ENCODE measurements at places on chromosomes 6 and 20.

- DNase-seq, result no peak
Measured at GRCh38 chr6:162699961-162700360, 27.6 kb downstream of the PRKN start.

DNA sequence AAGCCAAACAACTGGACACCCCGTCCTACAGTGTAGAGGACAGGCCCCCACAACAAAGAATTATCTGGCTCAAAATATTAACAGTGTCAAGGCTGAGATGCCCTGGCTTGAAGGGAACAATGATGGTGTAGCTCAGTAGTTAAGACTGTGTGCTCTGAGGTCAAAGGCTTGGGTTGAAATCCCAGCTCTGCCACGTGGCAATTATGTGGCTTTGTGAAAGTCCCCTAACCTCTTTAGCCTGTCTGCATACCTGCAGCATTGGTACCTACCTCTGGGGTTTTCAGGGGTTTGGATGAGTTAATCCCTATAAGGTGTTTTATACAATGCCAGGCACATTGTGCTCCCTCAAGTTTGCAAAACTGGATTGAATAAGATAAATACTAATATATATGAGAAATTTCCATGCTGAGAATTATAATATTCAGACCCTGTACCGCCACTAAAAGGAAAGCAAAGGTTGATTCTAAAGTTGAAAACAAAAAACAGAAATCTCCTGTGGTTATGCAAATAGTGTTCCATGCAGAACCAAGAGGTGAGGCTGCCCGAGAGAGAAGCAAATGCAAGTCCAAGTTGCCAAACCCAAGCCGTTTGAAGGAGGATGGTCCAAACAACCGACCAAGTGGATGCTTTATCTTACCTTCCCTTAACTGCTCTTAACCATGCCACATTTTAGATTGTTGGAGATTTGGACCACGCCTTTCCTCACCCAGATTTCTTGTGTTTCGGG is 199.8 kb downstream of the NFATC2 start:
- DNase-seq, result no peak

DNA sequence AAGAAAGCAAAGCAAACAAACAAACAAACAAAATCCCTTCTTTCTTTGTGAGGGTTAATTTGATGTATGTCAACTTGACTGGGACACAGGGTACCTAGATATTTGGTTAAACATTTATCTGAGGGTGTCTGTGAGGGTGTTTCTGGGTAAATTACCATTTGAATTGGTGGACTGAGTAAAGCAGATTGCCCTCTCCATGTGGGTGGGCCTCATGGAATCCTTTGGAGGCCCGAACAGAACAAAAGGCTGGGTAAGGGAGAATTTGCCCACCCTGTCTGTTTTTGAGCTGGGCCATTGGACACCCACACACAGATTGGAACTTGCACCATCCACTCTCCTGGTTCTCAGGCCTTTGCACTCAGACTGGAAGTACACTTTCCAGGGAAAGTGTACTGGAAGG is 628.8 kb upstream of the CITED2 start:
- no peak for DNase-seq

DNA sequence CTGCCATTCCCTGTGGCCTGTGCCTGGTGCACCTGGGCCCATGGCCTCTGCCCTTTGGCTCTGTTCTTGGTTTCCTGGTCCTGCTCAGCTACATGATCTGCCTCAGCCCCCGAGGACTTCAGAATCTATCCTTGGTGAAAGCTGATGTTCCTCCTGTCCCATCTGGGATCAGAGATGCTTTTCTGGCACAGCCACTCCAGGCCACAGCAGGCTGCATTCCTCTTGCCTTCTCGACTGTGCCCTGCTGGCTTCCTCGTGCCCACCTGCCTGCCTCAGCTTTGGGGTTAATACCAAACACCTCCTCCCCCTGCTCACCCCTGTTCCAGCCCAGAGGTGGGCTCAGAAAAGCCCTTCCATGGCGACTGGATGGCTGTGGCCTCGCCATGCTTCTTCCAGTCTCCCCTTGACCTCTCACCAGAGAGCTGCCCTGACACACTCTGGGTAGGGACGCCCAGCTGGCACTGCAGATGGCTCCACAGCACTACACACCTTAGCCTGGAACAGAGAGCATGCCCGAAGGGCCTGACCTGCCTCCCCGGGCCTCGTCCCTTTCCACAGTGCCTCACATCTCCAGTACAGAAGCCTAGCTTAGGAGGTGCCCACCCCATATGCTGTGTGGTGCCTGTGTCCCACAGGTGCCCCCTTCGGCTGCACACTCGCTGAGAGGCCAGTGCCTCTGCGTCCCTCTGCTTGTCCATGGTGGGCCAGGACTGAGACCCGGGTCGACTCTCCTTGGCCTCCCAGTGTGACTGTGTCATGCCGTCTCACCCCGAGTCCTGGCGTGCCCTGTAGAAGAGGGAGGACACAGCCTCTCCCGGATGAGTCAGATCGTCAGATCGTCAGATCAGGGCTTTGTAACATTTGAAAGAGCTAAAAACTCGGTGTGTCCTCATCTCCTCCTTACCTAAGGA is 148.8 kb downstream of the DTNBP1 start:
- no peak for DNase-seq

- no peak for DNase-seq
Measured at GRCh38 chr20:31984981-31985471, 17.1 kb downstream of the XKR7 start.

DNA sequence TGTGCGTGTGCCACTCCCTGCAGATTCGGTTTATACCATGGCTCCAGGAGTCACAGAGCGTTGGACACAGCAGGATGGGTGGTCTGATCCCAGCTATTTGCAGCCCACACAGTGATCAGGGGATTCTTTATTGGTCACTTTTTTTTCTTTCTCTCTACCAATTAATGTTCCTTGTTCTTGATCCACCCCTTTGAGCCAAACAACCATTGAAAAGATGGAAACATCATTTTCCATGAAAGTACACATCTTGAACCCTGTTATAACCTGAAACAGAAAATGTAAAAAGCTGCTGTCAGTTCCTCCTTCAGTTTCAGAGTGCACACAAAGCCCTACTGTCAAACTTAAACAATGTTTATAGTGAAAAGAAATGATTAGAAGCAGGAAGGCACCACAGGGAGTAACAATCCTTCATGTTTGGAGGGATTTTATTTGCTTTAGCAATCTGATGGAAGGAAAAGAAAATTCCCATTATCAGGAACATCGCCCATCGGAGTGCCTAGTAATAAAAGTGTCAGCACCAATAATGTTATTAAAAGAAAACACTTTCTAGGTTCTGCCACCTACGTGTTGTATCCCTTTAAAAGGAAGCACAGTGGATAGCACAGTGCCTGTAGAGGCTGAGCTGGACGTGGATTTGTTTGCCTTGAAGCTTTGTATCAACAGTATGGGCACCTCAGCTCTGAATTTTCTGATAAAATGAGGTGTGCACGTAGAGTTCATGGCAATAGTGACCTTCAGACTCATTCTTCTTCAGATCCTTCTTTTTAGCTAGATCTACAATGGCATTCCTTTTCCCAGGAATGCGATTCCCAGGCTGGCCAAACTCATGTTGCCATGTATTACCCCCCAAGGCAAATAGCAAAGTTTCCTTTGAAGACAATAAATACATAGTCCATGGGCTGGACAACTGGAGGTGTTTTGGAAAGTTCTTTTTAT is 16.1 kb upstream of the THBD start:
- DNase-seq, result no peak

DNA sequence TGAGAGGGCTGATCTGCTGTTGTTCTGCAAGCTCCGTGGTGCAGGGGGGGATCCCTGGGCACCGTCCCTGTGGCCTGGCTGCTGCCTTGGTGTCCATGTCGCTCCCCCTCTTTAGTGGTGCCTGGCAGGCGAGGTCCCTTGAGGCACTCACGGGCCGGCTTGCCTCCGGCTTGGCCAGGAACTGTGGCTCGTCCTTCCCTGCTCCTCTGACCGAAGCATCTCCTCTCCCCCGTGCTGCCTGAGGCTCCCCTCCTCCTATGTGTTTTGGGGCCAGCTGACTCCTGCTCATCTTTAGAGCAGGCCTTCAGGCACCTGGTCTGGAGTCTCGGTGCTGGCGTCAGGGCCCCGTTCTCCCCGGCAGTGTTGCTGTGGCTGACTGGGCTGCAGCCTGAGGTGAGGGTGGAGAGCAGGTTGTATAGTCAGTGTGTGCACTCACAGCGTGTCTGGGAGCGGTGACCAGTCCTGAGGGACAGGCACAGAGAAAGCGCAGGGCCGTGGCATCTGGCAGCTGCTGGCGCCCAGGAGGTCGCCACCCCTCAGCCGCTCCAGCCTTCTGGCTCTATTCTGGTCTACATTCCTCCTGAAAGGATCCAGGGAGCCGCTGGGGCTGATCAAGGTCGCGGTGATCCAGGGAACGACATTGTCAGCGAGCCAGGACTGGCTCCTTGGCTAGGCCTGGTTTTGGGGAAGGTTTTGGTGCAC is 43.7 kb downstream of the PYGB start:
- DNase-seq, result no peak

- DNase-seq, result peak; percentile 18
Measured at GRCh38 chr6:170137176-170137891, 153.5 kb downstream of the DLL1 start.

DNA sequence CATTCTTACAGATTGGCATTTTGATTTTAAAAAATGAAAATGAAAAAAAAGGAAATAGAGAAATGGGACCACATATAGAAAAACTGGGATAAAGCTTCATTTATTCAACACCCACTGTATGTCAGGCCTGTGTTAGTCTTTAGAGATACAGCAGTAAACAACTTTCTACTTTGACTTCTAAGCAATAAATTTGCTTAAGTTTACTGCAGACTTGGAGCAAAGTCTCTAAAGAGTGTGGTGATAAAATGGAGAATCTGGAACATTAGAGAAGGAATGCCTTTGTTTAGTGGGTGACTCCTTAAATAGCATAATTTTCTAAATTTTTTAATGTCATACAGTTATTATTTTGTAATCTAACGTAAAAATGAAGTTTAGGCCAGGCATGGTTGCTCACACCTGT is 80.7 kb upstream of the CNKSR3 start:
- DNase-seq, result no peak

DNA sequence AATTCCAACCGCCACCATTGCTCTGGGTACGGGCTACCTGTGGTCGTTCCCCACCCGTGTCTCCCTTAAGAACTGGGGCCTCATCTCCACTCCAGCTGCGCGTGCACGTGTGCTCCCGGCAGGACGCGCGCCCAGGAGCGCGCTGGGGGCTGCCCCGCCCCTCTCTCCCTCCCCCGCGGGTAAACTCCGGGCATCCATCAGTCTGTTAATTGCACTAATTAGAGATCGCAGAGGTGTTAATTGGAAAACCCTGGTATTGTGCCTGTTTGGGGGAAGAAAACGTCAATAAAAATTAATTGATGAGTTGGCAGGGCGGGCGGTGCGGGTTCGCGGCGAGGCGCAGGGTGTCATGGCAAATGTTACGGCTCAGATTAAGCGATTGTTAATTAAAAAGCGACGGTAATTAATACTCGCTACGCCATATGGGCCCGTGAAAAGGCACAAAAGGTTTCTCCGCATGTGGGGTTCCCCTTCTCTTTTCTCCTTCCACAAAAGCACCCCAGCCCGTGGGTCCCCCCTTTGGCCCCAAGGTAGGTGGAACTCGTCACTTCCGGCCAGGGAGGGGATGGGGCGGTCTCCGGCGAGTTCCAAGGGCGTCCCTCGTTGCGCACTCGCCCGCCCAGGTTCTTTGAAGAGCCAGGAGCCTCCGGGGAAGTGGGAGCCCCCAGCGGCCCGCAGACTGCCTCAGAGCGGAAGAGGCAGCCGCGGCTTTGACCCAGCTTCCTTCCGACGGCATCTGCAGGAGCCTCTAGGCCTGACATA is 14.4 kb downstream of the FOXP4 start:
- DNase-seq, result peak; percentile 85

GRCh38 chr20:45617591-45617990 is 11.9 kb upstream of the WFDC10A start:
- DNase-seq, result no peak

- DNase-seq, result no peak
Measured at GRCh38 chr20:12581644-12582289, 427.0 kb upstream of the SPTLC3 start.

GRCh38 chr20:60306105-60306504 is 347.9 kb downstream of the CDH26 start:
- no peak for DNase-seq

DNA sequence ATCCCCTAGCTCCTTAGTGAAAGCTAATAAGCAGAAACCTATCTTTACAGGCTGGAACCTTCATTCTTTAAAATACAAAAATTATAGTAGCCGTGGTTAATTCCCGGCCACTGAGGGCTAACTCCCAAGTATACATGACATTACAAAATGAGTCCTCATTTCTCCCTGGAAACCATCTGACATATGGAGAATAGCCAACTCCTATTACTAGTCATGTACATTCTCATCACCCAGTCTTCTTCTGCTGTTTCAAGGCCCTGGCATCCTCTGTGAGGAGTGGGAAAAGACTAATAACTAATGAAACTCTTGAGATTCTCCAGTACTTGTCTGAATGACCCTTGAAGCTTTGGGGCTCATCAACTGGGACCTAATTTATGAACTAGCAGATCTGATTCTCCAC is 30.2 kb downstream of the CSNK2A1 start:
- DNase-seq, result no peak

GRCh38 chr20:10319855-10320254 is 101.2 kb downstream of the SNAP25 start:
- no peak for DNase-seq

DNA sequence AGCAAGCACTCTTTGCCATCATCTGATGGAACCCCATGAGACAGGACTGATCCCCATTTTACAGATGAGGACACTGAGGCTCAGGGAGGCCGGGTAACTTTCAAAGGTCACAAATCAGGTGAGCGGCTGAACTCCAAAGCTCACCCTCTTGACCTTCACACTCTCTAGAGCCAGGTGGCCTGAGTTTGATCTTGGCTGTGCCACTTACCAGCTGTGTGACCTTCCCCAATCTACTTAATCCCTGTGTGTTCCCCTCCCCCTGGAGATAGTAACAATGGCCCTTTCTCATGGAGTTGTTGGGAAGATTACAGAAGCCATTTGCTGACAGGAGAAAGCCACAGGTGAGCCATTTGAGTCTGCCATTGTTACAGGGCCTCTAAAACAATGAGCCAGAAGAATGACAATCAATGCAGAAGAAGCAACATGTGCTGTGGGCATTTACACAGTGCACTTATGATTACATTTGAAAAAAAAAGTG is 34.5 kb downstream of the BMP7 start:
- no peak for DNase-seq

DNA sequence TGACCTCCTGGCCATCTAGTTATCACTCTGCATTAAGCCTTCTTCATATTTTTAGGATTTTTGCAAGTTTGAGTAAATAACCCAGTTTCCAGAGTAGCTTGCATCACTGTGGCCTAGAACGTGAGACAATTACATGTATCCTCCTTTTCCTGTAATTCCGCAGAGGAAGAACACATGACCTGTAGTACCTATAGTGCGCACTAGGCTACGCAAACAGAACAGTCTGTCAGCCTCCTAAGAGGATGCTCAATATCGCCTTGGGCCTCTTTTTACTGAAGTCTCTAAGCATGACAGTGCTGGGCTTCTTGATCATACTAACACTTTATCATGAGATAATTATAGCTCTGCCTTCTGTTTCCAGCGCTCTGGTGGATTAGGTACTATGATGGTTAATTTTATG is 20.2 kb upstream of the NR2E1 start:
- DNase-seq, result no peak

GRCh38 chr20:63782051-63782471 is 42.5 kb downstream of the SLC2A4RG start:
- DNase-seq, result no peak

- DNase-seq, result no peak
Measured at GRCh38 chr20:12605751-12606150, 403.0 kb upstream of the SPTLC3 start.
